ENCODE measurements at places on chromosomes 12 and 14.

GRCh38 chr12:13208533-13209435 lies 12.3 kb downstream of the EMP1 start:
- H3K4me1 ChIP-seq = peaks cover 9% of the 10 kb centered on the region
- H3K36me3 ChIP-seq = no peaks in the 10 kb centered on the region
- no peak overlapping the region for H3K4me3 ChIP-seq
- DNase-seq = no peak
- H3K27ac ChIP-seq = no peak overlapping the region

GRCh38 chr14:50860478-50861086 lies 11.3 kb upstream of the ABHD12B start:
- peak; percentile 83 for DNase-seq
- peak overlapping the region; percentile 97 for H3K27ac ChIP-seq
- H3K27me3 ChIP-seq = peaks cover 3% of the 10 kb centered on the region
- no peaks in the 10 kb centered on the region for H3K36me3 ChIP-seq

DNA sequence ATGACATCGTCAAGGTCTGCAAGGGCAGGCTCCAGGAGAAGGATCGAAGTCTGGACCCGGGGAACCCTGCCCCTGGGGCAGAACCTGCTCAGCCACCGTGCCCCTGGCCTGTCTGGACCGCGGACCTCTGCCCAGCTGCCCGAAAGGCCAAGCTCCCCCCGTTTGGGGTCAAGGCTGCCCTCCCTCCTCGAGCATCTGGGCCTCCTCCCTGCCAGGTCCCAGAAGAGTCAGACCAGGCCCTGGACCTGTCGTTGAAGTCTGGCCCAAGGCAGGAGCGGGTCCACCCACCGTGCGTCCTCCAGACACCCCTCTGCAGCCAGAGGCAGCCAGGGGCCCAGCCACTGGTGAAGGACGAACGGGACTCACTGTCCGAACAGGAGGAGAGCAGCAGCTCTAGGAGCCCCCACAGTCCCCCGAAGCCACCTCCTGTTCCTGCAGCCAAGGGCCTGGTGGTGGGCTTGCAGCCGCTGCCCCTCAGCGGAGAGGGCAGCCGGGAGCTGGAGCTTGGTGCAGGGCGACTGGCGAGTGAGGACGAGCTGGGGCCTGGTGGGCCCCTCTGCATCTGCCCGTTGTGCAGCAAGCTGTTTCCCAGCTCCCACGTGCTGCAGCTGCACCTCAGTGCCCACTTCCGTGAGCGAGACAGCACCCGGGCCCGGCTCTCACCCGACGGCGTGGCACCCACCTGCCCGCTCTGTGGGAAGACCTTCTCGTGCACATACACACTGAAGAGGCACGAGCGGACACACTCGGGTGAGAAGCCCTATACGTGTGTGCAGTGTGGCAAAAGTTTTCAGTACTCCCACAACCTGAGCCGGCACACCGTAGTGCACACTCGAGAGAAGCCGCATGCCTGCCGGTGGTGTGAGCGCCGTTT lies 856 bp downstream of the ZBTB42 start:
- H3K4me1 ChIP-seq = peaks cover 13% of the 10 kb centered on the region
- peak overlapping the region; percentile 60 for H3K27ac ChIP-seq
- no peaks in the 10 kb centered on the region for H3K27me3 ChIP-seq
- peak overlapping the region; percentile 87 for H3K4me3 ChIP-seq
- no peaks in the 10 kb centered on the region for H3K36me3 ChIP-seq
- no peak for DNase-seq

DNA sequence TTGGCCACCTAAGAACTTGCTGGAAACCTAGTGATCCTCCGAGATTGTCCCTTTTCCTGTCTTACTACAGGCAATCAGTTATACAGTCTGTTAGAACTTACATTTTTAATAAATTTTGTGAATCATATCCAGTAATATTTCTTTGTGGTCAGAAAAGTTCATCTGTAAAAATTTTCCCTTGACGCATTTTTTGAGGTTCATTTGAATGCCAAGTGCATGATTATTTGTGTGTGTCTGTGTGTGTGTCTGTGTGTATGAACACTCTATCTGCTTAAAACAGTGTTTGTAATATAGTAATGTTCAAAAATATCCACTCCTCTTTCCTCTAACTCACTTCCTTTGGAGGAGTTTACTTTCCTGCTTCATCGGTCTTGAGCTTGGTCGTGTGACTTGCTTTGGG lies 468.7 kb upstream of the FLRT2 start:
- no peak for DNase-seq
- no peak overlapping the region for H3K4me3 ChIP-seq
- H3K36me3 ChIP-seq = no peaks in the 10 kb centered on the region
- no peak overlapping the region for H3K27ac ChIP-seq
- no peaks in the 10 kb centered on the region for H3K4me1 ChIP-seq

DNA sequence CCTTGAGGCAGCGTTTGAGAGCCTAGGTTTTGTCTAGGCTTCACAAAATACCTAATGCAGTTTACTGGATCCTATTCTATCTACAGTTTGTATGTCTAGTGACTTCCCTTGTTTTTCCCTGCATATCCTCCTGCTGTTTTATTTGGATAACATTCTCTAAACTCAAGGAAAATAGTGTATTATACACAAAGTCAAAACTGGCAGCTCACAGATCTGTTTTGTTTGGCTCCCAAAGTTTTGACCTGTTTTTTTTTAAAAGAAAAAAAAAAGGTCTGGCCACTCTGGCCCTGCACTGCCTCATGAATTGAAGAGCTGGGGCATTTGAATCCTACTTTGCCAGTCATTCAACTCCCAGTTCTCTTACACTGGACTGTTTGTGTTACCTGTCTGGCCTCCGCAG lies 155.3 kb downstream of the KICS2 start:
- H3K36me3 ChIP-seq = no peaks in the 10 kb centered on the region
- DNase-seq = no peak
- H3K4me3 ChIP-seq = no peak overlapping the region
- H3K27ac ChIP-seq = no peak overlapping the region
- peaks cover 1% of the 10 kb centered on the region for H3K27me3 ChIP-seq
- no peaks in the 10 kb centered on the region for H3K4me1 ChIP-seq

GRCh38 chr12:83039413-83039812 lies 352.7 kb downstream of the TMTC2 start:
- no peak overlapping the region for H3K27ac ChIP-seq
- DNase-seq = no peak
- H3K27me3 ChIP-seq = no peaks in the 10 kb centered on the region

DNA sequence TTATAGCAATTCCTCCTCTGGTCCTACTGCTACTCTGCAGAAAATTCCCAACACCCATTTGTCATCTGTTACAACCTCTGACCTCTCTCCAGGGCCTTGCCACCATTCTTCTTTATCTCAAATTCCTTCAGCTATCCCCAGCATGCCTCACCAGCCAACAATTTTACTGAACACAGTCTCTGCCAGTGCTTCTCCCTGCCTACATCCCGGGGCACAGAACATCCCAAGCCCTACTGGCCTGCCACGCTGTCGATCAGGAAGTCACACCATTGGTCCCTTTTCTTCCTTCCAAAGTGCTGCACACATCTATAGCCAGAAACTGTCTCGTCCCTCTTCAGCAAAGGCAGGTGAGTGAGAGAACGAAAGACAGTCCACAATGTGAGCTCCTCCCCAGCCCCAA lies 122.1 kb downstream of the TTLL5 start:
- H3K27me3 ChIP-seq = no peaks in the 10 kb centered on the region
- no peaks in the 10 kb centered on the region for H3K4me1 ChIP-seq
- DNase-seq = no peak
- H3K4me3 ChIP-seq = no peak overlapping the region
- no peak overlapping the region for H3K27ac ChIP-seq

- no peaks in the 10 kb centered on the region for H3K4me1 ChIP-seq
- H3K27ac ChIP-seq = no peak overlapping the region
- H3K4me3 ChIP-seq = no peak overlapping the region
- DNase-seq = no peak
- no peaks in the 10 kb centered on the region for H3K27me3 ChIP-seq
- no peaks in the 10 kb centered on the region for H3K36me3 ChIP-seq
Measured at GRCh38 chr14:75409316-75410205, 18.3 kb upstream of the JDP2 start.

GRCh38 chr12:114850661-114851275 lies 166.8 kb upstream of the TBX3 start:
- H3K4me1 ChIP-seq = no peaks in the 10 kb centered on the region
- H3K36me3 ChIP-seq = no peaks in the 10 kb centered on the region
- H3K27ac ChIP-seq = no peak overlapping the region
- no peak overlapping the region for H3K4me3 ChIP-seq

DNA sequence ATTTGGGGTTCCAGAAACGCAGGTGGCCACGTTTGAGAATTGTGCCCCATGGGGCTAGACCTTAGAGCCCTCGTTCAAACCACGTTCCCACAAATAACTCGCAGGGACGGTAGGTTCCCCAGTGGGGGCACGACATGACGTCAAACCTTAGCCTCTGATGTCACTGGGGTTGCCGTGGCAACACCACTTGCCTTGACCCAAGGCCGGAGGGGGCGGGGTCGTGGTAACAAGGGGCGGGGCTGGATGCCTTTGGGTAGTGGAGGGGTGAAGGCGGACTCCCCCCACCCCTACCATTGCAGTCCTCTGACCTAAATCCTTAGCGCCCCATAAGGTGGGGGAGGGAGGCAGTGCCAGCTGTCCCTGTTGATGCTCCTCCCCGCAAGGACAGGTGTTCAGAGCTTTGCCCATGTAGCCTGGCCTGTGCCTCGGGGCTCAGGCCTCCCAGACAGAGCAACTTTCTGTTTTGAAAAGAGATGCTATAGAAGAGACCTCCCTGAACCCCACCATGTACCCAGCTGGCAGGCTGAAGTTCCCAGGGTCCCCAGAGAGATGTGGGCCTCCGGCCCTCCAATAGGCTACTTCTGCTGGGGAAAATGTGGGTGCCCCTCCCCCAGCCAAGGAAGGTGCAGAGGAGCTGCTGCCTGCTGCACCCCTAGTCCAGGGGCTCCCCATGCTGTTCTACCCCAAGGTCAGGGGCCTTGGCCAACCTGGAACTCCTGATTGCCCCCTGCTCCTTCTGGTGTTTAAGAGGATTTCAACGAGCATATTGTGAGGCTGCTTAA lies 1.9 kb downstream of the FAM222A start:
- no peak for DNase-seq
- no peaks in the 10 kb centered on the region for H3K36me3 ChIP-seq
- H3K27ac ChIP-seq = no peak overlapping the region
- peak overlapping the region; percentile 69 for H3K4me3 ChIP-seq
- H3K27me3 ChIP-seq = peaks cover 55% of the 10 kb centered on the region

- no peak overlapping the region for H3K27ac ChIP-seq
- no peaks in the 10 kb centered on the region for H3K4me1 ChIP-seq
- H3K36me3 ChIP-seq = no peaks in the 10 kb centered on the region
- DNase-seq = no peak
Measured at GRCh38 chr12:85516039-85516438, 236.0 kb downstream of the ALX1 start.

DNA sequence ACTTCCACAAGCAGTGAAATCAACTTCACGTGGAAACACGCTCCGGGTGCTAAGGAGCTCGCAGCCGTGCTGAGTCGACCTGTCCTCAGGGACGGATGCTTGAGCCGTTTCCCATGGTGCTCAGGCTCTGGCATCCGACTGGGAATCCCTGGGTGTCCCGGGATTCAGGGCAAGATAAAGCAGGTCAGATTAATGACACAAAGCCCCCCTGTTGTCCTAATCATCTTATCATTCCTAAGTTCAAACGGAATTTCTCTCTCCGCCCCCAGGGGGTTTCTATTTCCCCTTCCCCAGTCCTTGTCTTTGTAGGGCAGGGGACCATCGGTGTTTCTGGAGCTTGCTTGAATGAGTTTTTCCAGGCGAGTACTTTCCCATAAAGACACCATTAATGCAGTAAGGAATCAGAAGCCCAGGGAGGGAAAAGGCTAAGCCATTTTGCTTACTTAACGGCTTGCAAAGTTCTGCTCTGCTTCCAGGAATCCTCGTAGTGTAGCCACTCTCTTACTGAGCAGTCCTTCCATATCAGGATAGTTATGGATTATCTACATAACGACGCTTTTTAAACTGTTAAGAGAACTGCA lies 116.5 kb downstream of the TMEM132C start:
- no peak overlapping the region for H3K27ac ChIP-seq
- peaks cover 2% of the 10 kb centered on the region for H3K4me1 ChIP-seq
- H3K36me3 ChIP-seq = no peaks in the 10 kb centered on the region
- H3K4me3 ChIP-seq = no peak overlapping the region

DNA sequence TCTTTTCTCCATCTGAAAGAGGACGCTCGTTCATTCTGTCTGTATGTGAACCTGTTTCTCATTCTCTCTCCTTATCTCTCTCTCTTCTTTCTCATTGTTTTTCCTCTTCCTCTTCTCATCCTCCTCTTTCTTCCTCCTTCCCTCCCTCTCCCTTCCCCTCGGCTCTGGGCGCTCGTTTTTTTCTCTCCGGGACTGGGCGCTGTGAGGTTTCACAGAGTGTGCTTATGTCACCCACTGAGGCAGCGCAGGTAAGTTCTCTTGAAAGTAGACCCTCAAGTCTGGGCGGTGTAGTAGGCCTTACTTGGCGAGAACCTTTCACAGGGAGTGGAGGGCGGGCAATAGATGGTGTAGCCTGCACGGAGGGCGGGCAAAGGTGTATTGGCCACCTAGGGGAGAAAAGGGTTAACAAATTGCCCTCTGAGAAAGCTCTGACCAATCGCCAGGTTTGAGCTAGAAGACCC lies 4.5 kb upstream of the SIX1 start:
- H3K27me3 ChIP-seq = peaks cover 89% of the 10 kb centered on the region
- H3K4me1 ChIP-seq = peaks cover 80% of the 10 kb centered on the region
- H3K27ac ChIP-seq = no peak overlapping the region
- no peaks in the 10 kb centered on the region for H3K36me3 ChIP-seq

DNA sequence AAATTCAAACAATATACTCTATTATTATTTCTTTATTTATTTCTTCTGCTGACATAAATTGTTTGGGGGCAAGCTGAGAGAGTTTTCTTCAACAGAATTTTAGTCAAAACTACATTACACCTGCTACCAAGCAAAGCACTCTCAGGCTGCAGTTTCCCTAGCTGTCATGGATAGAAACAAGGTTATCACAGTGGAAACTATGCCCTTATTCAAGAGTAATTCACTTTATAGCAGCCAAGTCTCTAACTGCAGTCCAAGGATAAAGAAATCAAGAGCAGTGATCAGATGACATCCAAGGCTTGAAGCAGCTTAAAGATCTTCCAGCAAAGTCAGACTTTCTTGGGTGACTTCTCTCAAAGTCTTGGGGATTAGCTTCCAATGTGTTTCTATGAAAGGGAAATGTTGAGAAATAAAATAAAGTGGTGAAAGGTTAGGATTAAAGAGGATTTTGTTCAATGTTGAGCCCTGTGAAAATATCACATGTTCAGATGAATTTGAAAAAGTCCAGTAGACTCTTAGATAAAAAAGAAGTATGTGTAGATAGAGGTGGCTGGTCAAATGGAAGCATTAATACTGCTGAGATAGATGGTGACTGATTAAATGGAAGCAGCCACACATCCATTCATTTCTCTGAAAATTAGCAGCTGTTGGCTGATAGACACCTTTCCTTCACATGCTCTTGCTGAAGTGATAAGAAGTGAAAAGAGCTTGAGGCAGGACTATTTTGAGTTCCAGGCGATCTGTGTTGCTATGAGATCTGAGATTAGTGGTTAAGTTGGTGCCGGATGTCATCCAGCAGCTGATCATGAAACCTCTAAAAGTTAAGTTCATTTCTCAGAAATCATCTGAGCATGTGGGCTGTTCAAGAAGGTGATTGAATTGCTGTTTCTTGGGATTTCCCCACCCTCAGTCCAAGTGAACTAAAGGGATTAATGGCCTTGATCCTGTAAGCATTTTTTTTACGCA lies 257.8 kb upstream of the BTG1 start:
- H3K27me3 ChIP-seq = no peaks in the 10 kb centered on the region
- DNase-seq = peak; percentile 74
- peaks cover 90% of the 10 kb centered on the region for H3K4me1 ChIP-seq
- peak overlapping the region; percentile 95 for H3K27ac ChIP-seq

- no peak overlapping the region for H3K27ac ChIP-seq
- H3K4me1 ChIP-seq = peaks cover 42% of the 10 kb centered on the region
Measured at GRCh38 chr14:89629383-89629782, 212.3 kb upstream of the FOXN3 start.

- peak within 1 kb of the TSS; percentile 100 for H3K27ac ChIP-seq
- peak; percentile 66 for DNase-seq
- no peaks in the 10 kb centered on the region for H3K27me3 ChIP-seq
- no peaks in the 10 kb centered on the region for H3K36me3 ChIP-seq
- peak within 1 kb of the TSS; percentile 99 for H3K4me3 ChIP-seq
Measured at GRCh38 chr12:121038861-121039668, at the start of gene OASL. Gene OASL (minus strand): TSS chr12:121039246. CDS start chr12:121038971, 275 bp downstream.

All from naive thymus-derived CD8-positive, alpha-beta T cell (primary cell).